ENCODE measurements at places on chromosomes 7 and 10.

GRCh38 chr7:106372595-106373318 is 88.0 kb upstream of the NAMPT start:
- DNase-seq, result no peak

- no peak for DNase-seq
Measured at GRCh38 chr10:55740110-55740509, 620.9 kb downstream of the ZWINT start.

DNA sequence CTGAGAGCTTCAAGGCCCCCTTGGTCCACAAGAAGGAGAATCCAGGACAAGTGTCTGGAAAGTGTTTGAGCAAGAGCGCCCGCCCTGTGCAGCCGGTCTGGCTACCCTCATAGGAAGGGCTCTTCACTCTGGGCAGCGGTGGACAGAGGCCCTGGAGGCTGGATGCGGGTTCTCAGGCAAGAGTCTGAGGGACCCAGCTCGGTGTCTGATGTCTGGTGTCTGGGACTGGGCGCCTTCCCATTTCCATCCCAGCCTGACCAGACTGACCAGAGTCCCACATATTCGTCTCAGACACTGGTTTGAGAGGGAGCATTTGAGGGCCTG is 59.8 kb downstream of the HK1 start:
- no peak for DNase-seq

GRCh38 chr7:73436031-73436929 is 2.7 kb downstream of the FZD9 start:
- DNase-seq, result no peak

DNA sequence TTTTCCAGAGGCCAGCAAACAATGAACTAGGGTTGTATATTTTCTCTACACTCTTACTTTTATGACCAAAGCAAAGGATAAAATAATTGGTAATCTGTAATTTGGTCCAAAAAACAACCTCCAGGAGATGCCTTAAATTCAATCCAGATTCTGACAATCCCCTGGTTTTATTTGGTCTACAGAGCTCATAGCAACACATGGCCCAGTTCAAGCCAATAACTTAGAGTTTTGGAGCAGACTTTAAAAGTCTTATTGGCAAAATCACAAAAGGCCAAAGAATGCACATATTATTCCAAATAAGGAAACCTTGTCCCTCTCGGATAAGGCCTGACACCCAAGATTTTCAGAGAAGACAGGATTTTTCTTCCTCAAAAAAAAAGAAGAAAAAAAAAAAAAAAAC is 51.9 kb downstream of the SORBS1 start:
- no peak for DNase-seq

- DNase-seq, result no peak
Measured at GRCh38 chr7:8639668-8640067, 206.3 kb downstream of the NXPH1 start.

- DNase-seq, result no peak
Measured at GRCh38 chr10:91909117-91909677, at the start of gene FGFBP3. Gene FGFBP3, minus strand, starts transcription at chr10:91909486. Its CDS starts 517 bp downstream, at chr10:91908969.

GRCh38 chr7:26667514-26668133 is 196.8 kb downstream of the SKAP2 start:
- peak; percentile 11 for DNase-seq

DNA sequence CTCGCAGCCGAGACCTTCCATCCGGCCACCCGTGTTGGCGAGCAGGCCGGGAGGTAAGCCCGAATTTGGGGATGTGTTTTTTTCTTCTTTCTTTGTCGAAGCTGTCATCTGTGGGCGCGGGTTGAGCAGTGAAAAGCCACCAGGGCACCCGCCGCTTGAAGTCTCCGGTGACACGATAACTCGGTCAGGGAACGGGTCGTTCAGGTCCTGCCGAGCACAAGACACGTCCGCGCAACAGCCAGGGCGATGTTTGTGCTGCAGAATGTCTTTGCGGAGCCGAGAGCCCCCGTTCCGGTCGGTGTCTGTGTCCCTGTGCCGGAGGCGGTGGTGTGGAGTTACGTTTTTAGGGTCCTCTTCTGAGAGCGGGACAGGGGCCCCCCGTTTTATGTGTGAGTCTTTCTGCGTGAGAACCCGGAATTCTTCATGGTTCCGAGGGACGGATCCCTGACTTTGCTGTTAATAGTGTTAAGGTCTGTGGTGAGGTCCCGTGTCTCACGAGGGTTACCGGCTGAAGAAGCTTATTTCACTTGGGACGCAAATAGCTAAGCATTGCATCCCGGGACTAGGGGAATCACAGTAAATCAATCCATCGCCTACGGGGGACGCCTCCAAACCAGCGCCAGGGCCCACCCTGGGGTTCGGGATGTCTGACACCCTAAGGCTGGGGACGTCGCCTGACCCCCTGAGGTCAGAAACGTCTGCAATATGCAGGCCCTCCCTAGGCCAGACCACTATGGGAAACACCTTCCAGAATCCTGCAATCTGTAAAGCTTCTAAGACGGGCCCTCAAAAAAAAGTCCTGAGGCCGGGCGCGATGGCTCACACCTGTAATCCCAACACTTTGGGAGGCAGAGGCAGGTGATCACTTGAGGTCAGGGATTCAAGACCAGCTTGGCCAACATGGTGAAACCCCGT is 99.5 kb downstream of the ELFN1 start:
- no peak for DNase-seq

DNA sequence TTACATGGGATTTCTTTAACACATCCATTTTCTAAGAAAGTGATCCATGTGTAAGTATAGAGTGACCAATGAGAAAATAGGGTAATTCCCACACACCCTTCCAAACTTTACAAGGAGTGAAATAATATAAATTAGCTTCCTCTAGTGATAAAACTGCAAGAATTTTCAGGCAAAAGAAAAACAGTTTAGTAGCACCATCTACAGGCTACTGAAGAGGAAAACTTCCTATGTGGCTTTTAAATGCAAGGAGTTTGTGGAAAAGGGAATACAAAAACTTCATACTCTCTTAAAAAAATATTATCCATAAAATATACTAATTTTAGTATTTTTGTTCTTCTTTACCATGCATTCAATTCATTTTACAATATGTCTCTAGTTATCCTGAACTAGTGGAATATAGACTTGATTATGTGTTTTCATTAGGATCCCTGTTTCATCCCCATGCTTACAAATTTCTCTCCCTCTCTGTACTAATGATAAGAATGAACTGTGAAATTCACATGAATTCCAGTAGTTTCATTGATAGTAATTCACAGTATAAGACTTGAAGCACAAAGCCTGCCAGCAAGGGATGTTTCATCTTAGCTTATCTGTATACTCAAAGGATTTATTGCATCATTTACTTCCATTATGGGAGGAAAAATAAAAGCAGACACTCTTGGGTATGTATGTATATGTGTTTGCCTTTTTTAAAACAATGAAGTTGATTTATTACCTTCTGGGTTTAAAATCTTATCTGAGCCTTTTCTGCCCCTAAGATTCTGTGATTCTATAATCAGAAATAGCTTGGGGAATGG is 442.9 kb downstream of the AUTS2 start:
- DNase-seq, result no peak

GRCh38 chr7:14252458-14252857 is 263.0 kb upstream of the ETV1 start:
- no peak for DNase-seq

- DNase-seq, result peak; percentile 51
Measured at GRCh38 chr7:17298840-17299482, 509 bp downstream of the AHR start.

DNA sequence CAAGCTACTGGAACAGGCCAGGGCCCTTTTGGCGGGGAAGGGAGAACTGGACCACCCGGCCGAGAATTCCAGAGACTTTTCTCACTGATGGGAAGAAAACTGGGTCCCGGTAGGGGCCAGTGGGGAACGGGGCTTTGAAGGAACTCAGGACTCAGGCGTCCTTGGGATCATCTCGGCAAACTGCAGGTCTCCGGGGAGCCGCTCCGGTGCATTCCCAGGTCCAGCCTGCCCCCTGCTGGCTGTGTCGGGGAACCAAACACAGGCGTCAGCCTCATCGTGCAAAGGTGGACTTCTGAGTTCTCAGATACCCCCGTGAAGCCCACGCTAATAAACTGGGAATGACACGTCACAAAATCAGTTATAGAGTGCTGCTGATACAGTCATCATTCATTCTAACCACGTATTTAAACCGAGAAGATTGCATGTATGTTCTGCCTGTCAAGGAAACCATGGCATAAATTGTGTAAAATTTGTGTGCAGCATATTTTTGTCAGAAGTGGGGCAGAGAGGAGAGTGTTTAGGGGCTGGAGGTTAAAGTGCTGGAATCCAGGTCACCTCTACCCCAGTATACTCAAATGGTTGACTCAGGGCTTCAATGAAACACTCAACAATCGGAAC is 76.1 kb upstream of the CPXM2 start:
- DNase-seq, result no peak

GRCh38 chr10:8013006-8013405 is 41.5 kb upstream of the GATA3 start:
- no peak for DNase-seq

GRCh38 chr7:44637788-44638594 is 31.6 kb downstream of the OGDH start:
- peak; percentile 98 for DNase-seq

DNA sequence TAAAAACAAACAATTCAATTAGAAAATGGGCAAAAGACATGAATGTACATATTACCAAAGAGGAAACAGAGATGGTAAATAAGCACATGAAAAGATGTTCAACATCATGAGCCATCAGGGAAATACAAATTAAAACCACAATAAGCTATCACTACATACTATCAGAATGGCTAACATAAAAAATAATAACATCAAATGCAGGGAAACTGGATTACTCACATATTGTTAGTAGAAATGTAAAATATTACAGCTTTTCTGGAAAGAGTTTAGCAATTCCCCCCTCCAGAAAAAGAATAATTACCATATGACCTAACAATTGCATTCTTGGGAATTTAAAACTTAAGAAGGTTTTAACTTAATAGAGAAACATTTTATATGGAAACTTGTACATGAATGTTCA is 232.9 kb upstream of the MTPN start:
- DNase-seq, result no peak

DNA sequence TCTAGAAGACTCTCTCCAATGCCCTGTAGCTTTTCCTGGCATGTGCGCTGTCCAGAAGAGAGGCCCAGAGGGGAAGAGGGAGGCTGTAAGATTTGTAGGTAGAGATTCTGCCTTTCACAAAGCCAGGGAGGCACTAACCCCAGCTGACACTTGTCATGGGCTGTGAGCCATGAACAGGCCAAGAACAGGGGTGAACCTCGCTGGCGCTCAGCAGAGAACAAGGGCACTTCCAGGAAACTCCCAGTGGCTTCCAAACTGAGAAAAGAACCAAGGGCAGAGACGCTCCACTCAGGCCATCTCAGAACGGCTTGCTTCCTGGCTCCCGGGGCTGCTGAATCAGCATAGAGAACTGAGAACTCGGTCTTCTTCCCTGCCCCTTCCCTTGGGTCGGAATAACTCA is 257.8 kb upstream of the ZNF32 start:
- no peak for DNase-seq

GRCh38 chr7:25391961-25392587 is 163.8 kb upstream of the NPVF start:
- DNase-seq, result no peak

- DNase-seq, result no peak
Measured at GRCh38 chr10:71547876-71548846, 151.4 kb downstream of the CDH23 start.

DNA sequence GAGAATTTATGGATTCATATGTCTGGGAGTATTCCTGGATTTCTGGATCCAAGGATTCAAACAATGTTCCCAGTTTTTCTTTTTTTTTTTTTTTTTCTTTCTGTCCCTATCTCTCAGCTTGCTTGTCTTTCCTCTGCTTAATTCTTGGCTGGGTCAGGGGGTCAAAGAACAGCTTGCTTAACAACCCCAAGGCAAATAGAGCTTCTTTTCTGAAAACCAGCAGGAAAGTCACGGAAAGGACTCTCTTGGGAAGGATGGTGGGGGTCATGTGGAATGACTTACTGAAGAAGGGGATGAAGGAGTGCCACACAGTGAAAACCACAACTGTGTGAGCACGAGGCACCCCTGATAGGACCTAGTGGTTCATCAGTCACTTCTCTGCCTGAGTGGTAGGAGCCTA is 36.1 kb downstream of the GRK5 start:
- no peak for DNase-seq

DNA sequence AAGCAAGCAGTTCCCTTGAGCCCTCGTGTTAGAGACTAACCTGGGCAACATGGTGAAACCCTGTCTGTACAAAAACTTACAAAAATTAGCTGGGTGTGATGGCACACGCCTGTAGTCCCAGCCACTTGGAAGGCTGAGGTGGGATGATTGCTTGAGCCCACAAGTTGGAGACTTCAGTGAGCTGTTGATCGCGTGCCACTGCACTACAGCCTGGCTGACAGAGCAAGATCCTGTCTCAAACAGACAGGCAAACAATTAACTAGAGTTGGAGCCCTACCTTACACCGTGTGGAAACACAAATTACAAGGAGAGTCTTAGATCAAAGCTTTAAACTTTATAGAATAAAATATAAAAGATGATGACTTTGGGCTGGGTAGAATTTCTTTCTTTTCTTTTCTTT is 219.5 kb downstream of the CUX1 start:
- no peak for DNase-seq

DNA sequence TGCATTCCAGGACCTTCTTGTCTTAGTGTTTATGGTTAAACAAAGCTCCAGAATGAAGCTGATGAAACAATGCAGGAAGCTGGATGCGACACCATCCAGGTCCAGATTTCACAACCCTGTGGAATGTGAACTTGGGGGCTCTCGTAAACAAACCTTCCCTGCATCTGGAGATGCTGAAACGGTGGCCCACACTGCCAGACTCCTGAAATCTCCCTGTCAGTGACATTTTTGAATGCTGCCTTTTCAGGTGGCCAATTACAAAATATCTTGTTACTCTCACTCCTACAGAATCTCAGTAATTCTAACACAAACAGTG is 18.8 kb downstream of the VIPR2 start:
- DNase-seq, result no peak

DNA sequence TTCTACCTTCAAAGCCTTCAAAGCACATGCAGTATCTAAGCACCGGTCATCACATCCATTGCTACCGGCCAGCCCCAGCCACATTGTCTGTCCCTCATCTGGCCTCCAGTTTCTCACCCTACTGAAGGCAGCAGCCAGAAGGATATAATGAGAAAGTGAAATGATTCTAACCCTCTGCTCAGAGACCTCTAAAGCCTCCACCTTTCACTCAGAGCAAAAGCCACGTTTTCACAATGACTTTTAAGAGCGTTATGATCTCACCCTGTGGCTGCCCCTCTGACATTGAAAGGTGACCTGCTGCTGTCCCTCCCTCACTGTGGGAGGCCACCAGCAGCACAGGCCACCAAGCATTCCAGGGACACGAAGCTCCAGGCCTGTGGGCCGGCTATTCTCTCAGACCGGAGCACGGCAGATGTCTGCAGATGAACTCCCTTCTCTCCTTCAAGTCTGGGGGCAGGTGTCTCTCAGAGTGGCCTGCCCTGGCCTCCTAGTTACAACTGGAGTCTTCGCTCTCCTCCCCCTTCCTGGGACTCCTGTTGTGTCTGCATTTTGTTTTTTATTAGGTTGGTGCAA is 94.9 kb upstream of the EEPD1 start:
- no peak for DNase-seq

- DNase-seq, result peak; percentile 6
Measured at GRCh38 chr10:89904755-89905154, 203.4 kb downstream of the KIF20B start.

All from T-helper 2 cell (primary cell).